ENCODE measurements at places on chromosomes 11 and 22.
A peak's percentile ranks its signal among the peaks of the same experiment; 100 is the strongest.

DNA sequence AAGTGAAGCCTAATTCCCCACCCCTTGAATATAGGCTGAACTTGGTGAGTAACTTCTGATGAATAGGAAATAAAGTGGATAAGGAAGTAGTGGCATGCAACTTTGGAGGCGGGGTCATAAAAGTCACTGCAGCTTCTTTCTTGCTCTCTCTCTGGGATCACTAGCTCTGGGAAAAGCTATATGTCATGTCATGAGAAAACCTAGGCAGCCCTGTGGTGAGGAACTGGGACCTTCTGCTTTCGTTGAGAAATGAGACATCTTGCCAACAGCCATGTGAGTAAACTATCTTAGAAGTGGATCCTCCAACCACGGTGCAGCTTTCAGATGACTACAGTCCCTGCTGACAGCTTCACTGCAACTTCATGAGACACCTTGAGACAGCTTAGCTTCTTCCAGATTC is 15.7 kb downstream of the ZNF214 start:
- no peak for DNase-seq

- no peak for DNase-seq
These were observed 24.4 kb downstream of the UPB1 start for GRCh38 chr22:24519496-24519895.

- DNase-seq: no peak
These were observed 32.2 kb downstream of the CSNK2A3 start for GRCh38 chr11:11320825-11321224.

DNA sequence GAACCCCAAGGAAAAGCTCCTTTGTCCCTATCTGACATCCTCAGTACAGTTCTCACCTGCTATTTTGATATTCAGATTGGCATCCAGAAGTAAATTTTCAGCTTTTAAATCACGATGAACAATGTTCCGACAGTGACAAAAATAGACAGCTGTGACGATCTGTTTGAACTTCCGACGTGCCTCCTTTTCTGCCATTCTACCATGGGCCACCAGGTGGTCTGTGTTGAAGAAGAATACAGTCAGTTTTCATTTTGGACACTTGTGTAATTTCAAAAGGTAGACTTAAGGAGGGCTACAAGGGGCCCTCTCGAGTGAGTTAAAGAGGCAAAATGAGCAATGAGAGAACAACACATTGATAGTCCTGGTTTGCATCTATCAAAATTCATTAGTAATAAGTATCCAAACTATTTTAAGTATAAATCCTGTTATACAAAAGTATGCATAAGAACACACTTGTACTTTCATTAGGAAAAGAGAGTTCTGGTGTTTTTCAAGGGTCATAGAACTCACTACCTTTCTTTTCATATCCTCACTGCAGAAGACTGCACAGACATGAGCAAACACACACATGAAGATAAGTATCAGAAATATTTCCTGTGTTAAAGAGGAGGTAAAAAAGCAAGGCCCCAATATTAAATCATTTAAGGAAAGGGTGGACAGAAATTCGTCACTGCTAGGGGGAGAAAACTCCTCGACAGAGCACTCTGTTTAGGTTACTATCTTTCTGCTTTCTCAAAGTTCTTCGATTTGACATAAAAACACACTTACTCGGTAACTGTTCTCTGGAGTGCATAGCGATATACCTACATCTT is 89.9 kb upstream of the APOA1 start:
- no peak for DNase-seq

GRCh38 chr11:2995893-2996554 is 3.9 kb upstream of the NAP1L4 start:
- no peak for DNase-seq

- no peak for DNase-seq
These were observed 52.0 kb downstream of the ARFGAP2 start for GRCh38 chr11:47124675-47125074.

DNA sequence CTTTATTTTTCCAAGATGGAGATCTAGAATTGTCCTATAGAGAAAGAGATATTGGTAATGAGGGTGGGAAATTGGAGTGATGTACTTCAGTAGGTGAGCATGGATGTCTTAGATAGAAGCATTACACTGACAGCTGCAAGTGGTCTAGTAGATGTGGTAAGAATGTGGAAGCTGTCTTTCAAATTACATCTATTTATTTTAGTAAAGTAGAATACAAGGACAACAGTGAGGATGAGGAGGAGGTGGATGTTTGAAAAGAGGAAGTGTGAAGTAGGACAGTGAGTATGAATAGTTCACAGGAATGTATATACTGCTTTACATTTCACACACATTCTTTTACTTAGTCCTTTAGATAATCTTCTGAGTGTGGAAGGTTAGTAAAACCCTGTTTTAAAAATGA is 64.2 kb downstream of the HIPK3 start:
- no peak for DNase-seq

DNA sequence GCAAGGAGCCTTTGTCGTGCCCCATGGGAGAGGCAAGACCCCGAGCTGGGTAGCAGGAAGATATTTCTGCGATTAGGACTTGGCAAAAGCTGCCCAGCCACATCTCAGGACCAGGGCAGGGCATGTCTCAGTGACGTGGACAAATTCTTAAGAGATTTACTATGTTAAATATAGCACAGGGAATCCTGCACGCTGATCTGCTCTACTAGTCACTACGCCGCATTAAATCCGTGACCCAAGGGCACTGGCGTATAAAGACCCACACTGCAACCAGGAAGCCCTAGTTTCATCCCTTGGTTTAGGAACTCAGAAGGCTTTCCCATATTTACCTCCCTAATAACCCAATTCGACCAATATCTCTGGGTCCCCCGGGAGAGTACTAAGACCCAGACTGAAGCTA is 35.1 kb downstream of the AP1B1 start:
- no peak for DNase-seq

DNA sequence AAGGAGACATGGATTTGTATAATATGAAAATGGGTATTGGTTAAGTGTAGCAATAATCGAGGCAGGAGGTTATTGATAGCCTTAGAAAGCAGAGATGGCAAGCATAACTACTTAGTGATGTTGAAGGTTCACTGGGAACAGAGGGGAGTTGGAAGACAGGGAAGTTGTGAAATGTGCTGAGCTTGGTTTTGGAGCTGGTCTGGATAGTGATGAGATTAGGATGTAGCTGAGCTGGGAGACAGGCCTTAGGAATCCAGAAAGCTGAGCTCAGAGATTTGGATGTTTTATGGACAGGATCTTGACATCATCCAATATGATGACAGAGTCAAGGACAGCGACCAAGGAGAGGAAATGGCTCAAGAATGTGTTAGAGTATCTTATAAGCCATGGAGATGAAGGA is 113.1 kb downstream of the ARHGAP42 start:
- no peak for DNase-seq

GRCh38 chr11:14454861-14455632 is 44.6 kb downstream of the COPB1 start:
- peak; percentile 8 for DNase-seq

DNA sequence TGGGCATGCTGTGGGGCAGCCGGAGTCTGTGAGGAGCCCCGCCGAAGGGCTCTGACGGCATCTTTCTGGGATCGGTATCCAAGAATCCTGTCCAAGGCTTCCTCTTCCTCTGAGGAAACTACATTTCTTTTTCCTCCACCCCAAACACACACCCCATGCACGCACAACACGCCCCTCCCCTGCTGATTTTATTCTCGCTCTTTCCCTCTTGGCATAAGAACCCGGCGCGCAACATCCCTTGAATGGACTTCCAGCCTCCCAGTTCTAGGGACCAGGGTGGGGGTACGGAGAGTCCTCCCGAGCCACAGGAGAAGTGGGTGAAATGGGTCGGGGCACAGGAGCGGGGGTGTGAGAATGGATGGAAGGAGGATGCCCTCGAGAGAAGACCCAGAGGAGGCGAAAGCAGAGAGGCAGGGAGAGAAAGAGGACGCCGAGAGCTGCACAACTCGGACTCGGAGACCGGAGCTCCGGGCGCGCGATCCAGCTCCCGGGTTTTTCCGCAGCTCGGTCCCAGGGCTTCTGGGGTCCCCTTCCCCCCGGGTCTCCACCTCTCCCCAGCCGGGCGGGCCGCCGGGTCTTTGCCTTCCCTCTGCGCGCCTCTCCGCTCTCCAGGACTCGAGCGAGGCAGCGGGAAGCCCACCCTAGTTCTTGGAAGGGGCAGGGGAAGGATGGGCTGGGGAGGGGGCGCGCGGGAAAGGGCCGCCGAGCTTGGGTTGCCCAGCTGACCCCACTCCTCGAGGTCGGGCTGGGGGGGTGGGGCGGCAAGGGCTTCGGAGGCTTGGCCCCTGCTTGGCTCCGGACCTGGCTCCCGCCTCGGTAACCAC is 1.5 kb upstream of the LARGE1 start:
- peak; percentile 53 for DNase-seq

DNA sequence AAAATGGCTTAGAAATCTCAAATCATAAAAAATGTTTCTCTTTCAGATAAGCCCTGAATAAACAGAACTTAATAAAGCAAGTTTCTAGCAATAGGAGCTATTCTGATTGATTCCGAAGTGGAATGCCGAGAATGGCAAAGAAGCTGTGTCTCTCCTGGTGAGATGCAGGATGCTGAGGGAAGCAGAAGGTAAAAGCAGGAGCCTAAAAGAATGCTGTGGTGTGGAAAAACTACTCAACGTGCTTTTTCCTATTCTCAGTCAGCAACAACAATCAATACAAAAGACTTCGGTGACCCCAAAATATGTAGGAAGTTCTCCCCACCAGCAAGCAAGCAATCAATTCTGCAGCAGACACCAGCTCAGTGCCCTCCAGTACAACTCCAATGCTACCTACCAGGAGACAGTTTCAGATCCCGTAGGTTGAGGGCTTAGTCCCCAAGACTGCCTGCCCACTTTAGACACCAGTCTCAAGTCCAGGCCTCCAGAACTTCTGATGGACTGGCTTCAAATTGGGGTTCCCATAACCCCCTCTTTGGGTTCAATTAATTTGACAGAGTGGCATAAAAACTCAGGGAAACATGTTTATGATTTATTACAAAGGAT is 6.6 kb downstream of the CTSC start:
- DNase-seq: no peak

All from GM12891 (cell line).